ENCODE measurements at places on chromosomes 3 and 15.

DNA sequence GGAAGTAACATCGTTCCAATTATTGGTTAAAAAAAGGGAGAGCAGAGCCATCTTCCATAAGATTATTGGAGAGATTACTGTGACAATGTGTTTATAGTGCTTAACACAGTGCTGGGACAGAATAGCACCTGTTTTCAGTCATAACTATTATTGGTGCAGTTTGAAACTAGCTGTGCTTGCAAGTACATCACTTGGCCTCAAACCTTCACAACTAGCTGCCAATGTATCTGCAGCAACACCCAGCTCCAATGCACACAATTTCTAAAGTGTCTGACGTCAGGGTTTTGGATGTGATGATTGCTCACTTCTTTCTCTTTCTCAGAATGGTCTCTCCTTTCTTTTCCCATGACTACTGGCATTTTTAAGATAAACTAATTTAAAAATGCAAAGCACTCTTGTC is 246.2 kb downstream of the SV2B start:
- H3K27me3 ChIP-seq, result no peaks in the 10 kb centered on the region
- H3K36me3 ChIP-seq, result no peaks in the 10 kb centered on the region
- H3K4me1 ChIP-seq, result peaks cover 4% of the 10 kb centered on the region
- H3K4me3 ChIP-seq, result no peak overlapping the region

DNA sequence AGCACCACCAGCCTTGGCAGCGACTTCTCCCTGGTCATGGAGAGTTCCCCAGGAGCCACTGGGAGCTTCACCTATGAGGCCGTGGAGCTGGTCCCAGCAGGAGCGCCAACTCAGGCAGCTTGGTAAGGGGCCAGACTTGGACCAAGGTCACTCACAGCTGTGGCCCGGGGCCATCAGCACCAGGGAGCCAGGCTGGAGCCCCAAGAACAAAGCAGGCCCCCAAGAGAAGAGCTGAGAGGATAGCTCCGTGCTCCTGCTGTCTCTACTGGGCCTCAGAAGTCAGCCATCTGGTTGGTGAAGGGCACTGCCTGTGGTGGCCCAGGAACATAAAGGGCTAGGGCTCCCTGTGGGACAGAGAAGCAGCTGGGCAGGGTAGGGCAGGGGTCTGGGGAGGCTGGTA is 14.7 kb upstream of the CPNE9 start:
- H3K36me3 ChIP-seq, result peaks cover 98% of the 10 kb centered on the region
- no peak overlapping the region for H3K4me3 ChIP-seq
- no peaks in the 10 kb centered on the region for H3K27me3 ChIP-seq

GRCh38 chr3:189144645-189145044 is 27.1 kb upstream of the TPRG1 start:
- no peak overlapping the region for H3K27ac ChIP-seq
- H3K36me3 ChIP-seq, result no peaks in the 10 kb centered on the region
- DNase-seq, result no peak
- no peaks in the 10 kb centered on the region for H3K27me3 ChIP-seq
- H3K4me1 ChIP-seq, result peaks cover 4% of the 10 kb centered on the region

DNA sequence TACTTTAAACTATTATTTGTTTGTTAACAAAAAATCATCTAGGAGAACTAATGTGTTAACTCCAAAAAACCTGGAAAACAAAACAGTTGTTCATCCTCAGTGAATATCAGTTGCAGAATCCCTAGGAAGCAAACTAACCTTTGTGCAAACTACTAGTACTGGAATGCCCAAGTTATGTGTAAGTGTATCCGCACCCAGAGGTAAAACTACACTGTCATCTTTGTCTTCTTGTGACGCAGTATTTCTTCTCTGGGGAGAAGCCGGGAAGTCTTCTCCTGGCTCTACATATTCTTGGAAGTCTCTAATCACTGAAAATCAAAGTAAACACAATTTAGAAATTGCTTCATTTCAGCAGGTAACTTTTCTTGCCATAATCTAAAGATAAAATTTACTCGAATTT is 29.8 kb downstream of the DYNC1LI1 start:
- no peaks in the 10 kb centered on the region for H3K4me1 ChIP-seq
- H3K27ac ChIP-seq, result no peak overlapping the region
- no peak overlapping the region for H3K4me3 ChIP-seq
- H3K27me3 ChIP-seq, result no peaks in the 10 kb centered on the region
- DNase-seq, result no peak
- H3K36me3 ChIP-seq, result peaks cover 7% of the 10 kb centered on the region

DNA sequence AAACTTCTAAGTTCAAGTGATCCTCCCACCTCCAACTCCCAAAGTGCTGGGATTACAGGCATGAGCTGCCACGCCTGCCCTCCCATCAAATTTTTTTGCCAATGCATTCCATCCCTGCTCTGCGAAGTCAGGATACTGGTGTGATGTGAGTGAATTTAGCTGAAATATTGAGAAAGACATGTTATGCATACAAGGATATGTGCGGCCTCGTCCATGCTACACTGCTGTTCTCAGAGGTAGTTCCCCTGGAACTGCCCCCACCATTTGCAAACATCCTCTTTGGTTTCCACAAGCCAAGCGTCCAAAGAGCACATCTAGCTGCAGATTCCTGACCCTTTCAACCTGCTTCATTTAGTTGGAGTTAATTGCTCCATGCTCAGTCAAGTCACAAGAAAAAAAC is 36.5 kb upstream of the BCL2A1 start:
- H3K36me3 ChIP-seq, result no peaks in the 10 kb centered on the region
- H3K4me1 ChIP-seq, result no peaks in the 10 kb centered on the region
- H3K27me3 ChIP-seq, result no peaks in the 10 kb centered on the region
- H3K4me3 ChIP-seq, result no peak overlapping the region
- no peak overlapping the region for H3K27ac ChIP-seq

DNA sequence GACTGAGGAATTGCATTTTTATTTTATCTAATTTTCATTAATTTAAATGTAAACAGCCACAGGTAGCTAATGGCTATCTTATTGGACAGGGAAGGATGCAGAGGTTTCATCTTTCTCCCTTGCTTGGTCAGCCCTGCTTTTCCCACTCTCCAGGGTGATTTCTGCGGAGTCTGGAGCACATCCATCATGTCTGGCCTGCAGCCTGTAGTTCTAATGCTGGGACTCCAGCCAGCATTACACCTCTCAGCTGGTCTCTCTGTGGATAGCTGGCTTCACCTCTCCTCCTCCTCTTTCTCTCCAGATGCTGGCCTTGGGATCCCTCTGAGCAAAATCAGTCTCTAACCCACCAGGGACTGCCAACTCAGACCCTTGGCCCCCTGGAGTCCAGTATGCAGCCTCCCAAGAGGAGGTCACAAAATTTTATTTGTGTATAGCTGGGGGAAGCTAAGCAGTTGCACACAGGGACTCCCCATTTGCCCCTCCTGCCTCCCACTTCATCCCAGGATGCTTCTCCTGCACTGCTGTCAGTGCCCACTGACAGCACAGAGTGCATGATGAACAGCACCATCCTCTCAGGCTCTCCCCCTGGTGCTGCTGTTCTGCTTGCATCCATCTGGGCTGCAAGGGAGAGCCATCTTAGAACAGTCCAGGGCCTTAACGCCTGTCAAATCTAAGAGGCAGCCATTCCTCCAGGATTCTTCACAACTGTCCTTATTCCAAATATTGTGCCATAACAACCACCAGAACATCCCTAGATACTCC is 1.7 kb downstream of the BFSP2 start:
- no peaks in the 10 kb centered on the region for H3K4me1 ChIP-seq
- DNase-seq, result no peak
- H3K4me3 ChIP-seq, result no peak overlapping the region

- no peak overlapping the region for H3K4me3 ChIP-seq
- no peaks in the 10 kb centered on the region for H3K36me3 ChIP-seq
- no peak overlapping the region for H3K27ac ChIP-seq
Observed at GRCh38 chr15:66662522-66662921, 39.5 kb upstream of the SMAD6 start.

DNA sequence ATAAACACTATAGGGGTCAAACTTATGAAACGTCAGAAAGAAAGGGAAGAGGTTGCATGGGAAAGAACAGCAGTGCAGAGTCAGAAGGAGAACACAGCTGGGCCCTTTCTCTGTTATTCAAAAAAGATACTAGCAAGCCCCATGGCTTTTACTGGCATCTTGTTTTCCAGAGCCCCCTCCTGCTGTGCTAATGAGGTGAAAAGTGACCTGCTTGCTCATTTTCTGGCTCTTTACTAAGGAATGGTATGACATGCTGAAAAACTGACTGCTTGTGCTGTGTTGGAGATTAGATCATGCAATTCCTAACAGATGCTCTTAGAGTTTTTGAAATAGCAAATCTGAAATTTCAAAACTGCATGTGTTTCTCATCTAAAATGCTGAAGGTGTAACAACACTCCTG is 541.6 kb upstream of the ALCAM start:
- H3K36me3 ChIP-seq, result no peaks in the 10 kb centered on the region
- H3K27ac ChIP-seq, result no peak overlapping the region

DNA sequence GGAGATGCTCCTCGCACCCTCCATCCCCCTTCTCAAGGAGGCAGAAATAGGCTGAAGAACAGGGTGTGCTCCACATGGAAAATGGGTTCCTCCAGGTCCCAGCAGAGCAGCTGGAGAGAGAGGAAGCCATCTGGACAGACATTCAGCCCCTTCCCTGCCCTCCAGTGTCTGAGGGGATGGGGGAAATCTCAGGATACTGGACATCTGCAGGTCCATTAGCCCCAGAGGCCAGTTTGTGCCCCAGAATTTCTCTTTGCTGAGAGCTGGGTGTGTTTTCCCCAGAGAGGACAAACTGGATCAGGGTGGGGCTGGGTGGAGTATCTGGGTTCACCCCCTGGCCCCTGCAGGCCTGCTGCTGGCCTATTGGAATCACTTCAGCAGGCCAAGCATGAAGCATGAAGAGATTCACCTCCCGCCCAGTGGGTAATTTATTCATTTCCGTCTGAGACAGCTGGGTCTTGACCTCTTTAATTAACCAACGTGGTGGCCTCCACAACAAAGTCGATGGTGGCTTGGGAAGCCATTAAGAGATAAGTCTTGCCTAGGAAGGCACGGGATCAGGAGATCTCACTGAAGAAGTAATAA is 4.6 kb downstream of the FAM3D start:
- H3K36me3 ChIP-seq, result no peaks in the 10 kb centered on the region
- H3K27ac ChIP-seq, result no peak overlapping the region
- no peak overlapping the region for H3K4me3 ChIP-seq
- DNase-seq, result no peak
- H3K4me1 ChIP-seq, result no peaks in the 10 kb centered on the region

- no peaks in the 10 kb centered on the region for H3K36me3 ChIP-seq
- DNase-seq, result no peak
- H3K27me3 ChIP-seq, result no peaks in the 10 kb centered on the region
- peaks cover 8% of the 10 kb centered on the region for H3K4me1 ChIP-seq
Observed at GRCh38 chr3:146544929-146545528, 622 bp upstream of the PLSCR1 start.

GRCh38 chr15:40134885-40135284 is 26.0 kb upstream of the BUB1B start:
- H3K27me3 ChIP-seq, result no peaks in the 10 kb centered on the region
- no peak overlapping the region for H3K27ac ChIP-seq
- DNase-seq, result no peak
- no peaks in the 10 kb centered on the region for H3K36me3 ChIP-seq
- H3K4me3 ChIP-seq, result no peak overlapping the region

- no peak for DNase-seq
- no peaks in the 10 kb centered on the region for H3K27me3 ChIP-seq
- H3K36me3 ChIP-seq, result no peaks in the 10 kb centered on the region
- no peaks in the 10 kb centered on the region for H3K4me1 ChIP-seq
- no peak overlapping the region for H3K4me3 ChIP-seq
Observed at GRCh38 chr3:26291840-26292239, 330.7 kb upstream of the LRRC3B start.

GRCh38 chr3:149553781-149554451 is 79.4 kb downstream of the TM4SF4 start:
- no peak overlapping the region for H3K27ac ChIP-seq
- H3K36me3 ChIP-seq, result no peaks in the 10 kb centered on the region
- no peaks in the 10 kb centered on the region for H3K27me3 ChIP-seq
- H3K4me1 ChIP-seq, result no peaks in the 10 kb centered on the region
- DNase-seq, result no peak

- no peak for DNase-seq
- no peak overlapping the region for H3K4me3 ChIP-seq
- no peaks in the 10 kb centered on the region for H3K27me3 ChIP-seq
Observed at GRCh38 chr15:82995938-82996337, 9.9 kb downstream of the RAMAC start.

GRCh38 chr3:47804577-47804976 is 1.6 kb downstream of the DHX30 start:
- H3K4me3 ChIP-seq, result no peak overlapping the region
- H3K27me3 ChIP-seq, result no peaks in the 10 kb centered on the region
- no peak overlapping the region for H3K27ac ChIP-seq
- H3K4me1 ChIP-seq, result peaks cover 8% of the 10 kb centered on the region

DNA sequence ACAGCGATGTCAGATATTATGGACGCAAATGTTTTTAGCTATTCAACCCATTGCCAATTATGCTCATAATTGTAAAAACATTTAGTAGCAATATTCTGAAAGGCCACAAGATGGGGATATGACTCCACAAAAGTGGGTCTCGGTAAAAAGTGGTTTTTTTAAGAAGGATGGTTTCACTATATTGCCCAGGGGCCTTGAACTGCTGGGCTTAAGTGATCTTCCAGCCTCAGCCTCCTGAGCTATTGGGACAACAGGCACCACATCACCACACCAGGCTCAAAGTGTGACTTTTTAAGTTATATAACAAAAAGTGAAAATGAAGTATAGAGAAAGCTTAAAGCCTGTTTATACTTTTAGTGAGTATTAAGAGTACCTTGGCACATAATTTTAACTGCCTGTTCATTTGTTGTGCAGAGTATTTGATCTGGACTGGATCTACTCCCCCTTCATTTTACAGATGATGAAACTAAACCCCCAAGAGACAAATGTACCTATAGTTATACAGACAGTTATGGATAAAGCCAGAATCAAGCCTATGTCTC is 9.4 kb downstream of the NAA50 start:
- no peak overlapping the region for H3K4me3 ChIP-seq
- no peaks in the 10 kb centered on the region for H3K4me1 ChIP-seq
- H3K36me3 ChIP-seq, result no peaks in the 10 kb centered on the region
- no peaks in the 10 kb centered on the region for H3K27me3 ChIP-seq

DNA sequence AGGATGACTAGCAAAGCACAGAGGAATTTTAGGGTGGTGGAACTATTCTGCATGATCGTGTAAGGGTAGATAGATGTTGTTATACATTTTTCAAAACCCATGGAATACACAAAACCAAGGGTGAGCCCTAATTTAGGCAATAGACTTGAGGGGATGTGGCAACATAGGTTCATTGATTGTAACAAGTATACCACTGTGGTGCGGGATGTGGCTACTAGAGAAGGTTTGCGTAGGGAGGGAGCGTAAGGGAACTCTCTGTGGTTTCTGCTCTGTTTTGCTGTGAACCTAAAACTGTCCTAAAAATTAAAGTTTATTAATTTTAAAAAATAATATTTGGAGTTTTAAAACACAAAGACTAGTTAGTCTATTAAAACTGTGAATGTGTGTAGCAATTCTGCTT is 202.8 kb downstream of the PLCL2 start:
- peaks cover 16% of the 10 kb centered on the region for H3K4me1 ChIP-seq
- H3K36me3 ChIP-seq, result peaks cover 32% of the 10 kb centered on the region
- no peak overlapping the region for H3K4me3 ChIP-seq
- no peak overlapping the region for H3K27ac ChIP-seq

All from effector memory CD4-positive, alpha-beta T cell (primary cell).